Stimulated activated CD8-positive, alpha-beta memory T cell treated with anti-CD3 and anti-CD28 coated beads, Interleukin-4, amount 100 ng/mL, for 1 hour (primary cell): ENCODE measurements at places on chromosomes 4 and X.

DNA sequence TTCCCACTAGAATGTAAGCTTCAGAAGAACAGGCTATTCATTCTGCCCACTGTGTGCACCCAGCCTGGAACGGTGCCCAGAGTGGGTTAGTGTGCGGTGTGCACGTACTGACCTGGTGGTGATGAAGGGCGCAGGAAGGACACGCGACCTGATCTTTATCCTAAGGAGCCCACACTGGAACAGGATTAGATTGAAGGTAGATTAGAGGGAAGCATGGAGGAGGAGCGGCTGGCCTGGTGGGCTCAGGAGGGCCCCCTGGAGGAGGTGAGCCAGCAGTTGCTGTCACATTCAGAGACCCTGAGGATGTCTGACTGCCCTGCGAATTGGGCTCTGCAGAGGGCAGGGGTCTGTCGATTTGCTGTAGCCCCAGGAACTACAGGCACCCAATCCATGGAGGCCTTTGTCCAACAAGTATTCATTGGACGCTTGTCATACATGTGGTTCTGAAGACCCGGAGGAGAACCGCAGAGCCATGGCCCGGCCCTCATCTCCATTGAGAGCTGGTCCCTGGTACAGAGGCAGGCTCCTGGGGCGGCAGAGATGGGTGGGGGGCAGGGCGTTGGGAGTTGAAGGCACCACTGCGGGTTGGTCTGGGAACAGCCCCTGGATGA, 73.2 kb downstream of the HTRA3 start:
- DNase-seq: no peak

GRCh38 chr4:28369499-28369898, 1508.9 kb downstream of the STIM2 start:
- no peak for DNase-seq

DNA sequence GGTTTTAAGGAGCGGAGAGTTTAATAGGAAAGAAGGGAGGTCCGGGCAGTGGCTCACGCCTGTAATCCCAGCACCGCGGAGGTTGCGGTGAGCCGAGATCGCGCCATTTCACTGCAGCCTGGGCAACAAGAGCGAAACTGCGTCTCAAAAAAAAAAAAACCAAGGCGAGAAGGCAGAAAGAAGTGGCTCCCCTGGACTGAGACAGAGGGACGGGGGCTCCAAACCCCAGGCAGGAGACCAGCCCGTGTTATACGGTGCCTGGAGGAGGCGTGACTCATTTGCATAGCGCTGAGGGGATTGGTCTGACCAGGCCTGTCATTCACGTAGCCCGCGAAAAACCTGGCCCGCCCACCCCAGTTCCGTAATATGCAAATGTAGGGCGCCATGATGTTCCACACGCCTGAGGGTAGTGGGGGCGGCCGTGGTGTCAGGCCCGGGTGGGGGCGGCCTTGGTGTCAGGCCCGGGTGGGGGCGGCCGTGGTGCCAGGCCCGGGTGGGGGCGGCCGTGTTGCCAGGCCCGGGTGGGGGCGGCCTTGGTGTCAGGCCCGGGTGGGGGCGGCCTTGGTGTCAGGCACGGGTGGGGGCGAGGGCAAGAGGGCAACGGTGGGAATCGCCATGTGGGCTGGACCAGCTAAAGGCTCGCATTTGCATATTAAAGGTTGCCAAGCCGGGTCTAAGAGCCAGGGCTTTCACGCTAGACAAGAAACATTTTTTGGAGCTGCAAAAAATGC, 2.1 kb downstream of the PLCXD1 start:
- peak; percentile 75 for DNase-seq

DNA sequence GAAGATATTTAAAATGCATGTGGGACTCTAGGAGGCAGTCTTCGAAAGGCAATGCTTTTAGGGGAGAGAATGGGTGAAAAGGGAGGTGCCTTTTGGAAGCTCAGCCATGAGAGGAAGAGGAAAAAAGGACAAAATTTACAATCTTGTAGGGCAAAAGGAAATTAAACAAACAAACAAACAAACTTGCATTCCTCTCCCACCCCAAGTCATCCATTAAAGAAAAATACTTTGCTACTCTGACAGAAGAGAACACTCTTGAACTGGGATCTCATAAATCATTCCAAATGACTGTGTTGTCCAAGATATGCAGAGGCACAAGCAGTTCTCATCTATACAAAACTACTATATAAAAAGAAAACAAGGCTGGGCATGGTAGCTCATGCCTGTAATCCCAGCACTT, 46.7 kb downstream of the HELQ start:
- DNase-seq: no peak

GRCh38 chr4:86019906-86020305, 339.9 kb downstream of the MAPK10 start:
- no peak for DNase-seq

- DNase-seq: no peak
Observed at GRCh38 chrX:22585831-22586230, 313.1 kb downstream of the CBLL2 start.

DNA sequence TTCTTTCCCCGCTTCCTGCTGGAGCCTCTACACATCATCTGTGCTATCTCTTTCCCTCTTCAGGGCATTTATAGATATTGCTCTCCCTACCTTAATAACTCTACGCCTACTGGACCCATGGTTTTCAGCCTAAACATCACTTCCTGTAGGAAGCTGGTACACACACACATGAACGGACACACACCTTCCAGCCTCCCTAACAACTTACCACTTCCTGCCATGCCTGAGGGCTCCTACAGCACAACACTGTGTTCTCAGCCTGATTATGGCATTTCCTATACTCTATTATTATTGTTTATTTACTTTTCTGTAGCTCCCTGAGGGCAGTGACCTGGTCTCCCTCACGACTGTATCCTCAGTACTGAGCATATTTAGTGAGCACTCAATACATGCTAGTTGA, 163.6 kb upstream of the MAP3K15 start:
- DNase-seq: no peak

DNA sequence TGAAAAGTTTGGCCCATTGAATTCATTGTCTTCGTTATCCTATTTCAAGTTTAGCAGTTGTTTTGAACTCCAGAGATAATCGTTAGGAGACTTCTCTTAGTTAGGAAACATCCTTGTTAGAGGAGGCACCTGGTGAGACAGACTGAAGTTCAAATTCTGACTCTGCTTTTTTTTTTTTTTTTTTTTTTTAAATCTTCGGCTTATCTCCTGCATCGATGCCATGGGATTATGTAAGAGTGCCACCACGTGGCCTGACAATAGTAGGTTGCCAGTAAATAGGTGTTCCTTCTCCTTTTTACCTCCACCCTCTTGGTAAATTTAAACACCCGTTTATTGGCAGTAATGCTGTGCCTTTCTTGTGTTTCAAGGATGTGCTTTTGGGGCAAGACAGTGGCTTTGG, 149.3 kb downstream of the SOWAHB start:
- no peak for DNase-seq

- DNase-seq: no peak
Observed at GRCh38 chrX:39969819-39970504, 127.8 kb downstream of the BCOR start.

DNA sequence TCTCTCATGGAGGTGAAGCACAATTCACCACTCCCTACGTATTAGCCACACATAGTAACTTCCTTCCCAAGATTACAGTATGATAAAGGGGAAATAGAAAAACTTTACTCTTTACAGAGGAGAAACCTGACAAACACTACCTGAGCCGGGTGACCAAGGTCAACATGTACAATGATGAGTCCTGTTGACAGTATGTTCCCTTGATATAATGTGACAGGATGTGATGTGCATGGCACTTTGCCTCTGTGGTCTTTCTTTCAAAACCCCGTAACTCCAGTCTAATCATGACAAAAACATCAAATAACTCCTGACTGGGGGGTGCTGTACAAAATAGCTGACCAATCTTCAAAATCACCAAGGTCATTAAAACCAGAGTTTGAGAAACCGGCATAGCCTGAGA, 60.6 kb downstream of the CD99L2 start:
- DNase-seq: no peak

DNA sequence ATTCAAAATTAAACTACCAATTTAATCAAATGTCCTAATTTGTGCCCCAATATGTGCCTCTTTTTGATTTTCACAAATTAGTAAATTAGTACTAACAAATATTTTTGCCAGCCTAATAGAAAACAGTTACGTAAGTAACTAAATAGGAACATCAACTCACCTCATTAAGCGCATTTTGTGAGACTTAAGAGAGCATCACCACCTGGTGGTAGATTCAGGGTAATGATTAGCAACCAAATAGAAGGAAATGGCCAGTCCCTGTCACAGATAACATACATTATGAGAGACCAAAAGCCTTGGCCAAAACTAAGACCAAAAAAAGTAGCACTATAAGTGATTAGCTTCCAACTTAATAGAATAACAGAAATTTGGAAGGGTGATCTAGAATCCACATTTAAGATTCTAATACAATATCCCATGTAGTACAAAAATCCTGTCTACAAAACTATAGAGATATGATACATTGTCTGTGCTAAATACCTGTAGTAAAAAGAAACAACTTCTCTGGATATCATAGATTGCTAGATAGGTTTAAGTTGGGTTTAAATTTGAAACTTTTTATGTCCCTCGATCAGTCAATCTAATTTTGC, 46.7 kb downstream of the C4orf46 start:
- DNase-seq: no peak

- DNase-seq: no peak
Observed at GRCh38 chr4:93659629-93660028, 168.9 kb upstream of the ATOH1 start.

DNA sequence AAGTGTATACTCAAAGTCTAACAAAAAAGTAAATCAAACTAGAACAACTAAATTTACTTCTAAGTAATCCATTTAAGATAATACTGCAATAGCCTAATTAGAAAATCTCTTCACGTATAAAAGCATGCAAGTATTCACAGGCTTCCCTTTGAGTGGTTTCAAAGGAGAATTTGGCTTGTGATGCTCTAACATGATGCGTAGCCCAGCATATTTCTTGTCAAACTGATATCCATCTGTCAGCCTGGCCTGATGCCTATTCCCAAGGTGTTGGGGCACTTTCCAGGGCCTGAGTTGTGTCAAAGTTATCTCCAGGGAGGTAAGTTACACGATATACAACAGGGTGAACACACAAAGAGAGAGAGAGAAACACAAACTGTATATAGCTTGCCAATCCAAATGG, 287.0 kb upstream of the MAGEB18 start:
- no peak for DNase-seq

DNA sequence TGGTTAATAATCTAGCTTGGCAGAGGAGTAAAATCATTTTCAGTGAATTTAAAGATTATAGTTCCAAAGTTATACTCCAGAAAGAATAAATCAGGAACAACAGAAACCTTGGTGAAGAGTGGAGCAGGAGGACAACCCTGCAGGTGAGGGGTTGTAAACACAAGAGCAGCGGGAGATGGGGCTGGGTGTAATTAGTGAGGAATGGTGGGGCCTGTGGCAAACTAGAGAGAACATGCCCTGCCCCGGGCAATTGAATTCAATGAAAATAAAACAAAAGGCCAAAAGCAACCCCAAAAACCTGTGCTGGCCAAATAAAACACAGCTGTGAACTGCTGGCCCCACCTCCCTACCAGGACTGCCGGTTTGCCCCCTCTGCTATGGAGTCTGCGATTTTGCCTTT, 325.2 kb downstream of the NR3C2 start:
- DNase-seq: no peak

GRCh38 chr4:149790172-149790907, 25.3 kb downstream of the IQCM start:
- DNase-seq: no peak

- DNase-seq: no peak
Observed at GRCh38 chr4:3336382-3337356, 43.8 kb downstream of the RGS12 start.

GRCh38 chr4:70688795-70689231, 481 bp downstream of the UTP3 start:
- DNase-seq: no peak

DNA sequence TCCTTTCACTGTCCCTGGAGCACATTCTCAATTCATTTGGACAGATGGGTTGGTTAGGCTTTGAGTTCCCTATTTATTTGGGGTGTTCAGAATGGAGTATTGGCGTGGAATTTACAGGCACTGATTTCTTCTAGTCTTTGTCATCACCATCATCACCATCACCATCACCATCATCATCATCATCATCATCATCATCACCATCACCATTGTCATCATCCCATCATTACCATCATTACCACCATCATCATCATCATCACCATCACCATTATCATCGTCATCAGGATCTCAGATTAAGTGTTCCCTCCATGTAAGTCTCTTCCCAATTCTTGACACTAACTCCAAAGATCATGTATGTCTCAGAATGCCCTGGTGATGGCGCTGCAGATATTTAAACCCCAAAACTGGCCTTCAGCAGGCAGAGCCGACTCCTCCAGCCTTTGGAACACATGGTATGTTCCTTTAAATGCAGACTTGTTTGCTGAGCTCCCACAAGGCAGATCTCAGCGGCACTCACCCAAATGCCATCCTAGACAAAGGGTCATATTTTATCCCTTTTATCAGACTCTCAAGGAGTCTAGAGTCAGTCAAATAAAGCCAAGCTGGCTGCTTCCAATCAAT, 19.8 kb upstream of the FAM9A start:
- no peak for DNase-seq

DNA sequence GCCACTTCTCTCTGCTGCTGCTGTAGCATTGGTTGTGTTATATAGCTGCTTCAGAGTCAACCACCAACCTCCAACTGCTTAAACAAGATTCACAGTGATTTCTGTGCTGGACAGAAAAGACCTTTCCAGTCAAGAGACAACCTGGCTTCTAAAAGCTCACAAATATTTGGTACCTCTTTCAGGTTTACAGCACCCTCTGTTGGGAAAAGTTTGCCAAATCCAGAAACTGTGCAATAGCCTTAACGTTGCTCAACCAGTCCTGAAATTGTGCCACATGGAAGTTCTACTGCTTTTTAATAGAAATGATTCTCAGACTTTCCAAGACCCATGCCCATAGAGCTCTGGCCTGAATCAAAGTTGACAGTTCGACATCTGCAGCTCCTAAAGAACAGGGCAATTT, 842.1 kb upstream of the HTR2C start:
- no peak for DNase-seq

DNA sequence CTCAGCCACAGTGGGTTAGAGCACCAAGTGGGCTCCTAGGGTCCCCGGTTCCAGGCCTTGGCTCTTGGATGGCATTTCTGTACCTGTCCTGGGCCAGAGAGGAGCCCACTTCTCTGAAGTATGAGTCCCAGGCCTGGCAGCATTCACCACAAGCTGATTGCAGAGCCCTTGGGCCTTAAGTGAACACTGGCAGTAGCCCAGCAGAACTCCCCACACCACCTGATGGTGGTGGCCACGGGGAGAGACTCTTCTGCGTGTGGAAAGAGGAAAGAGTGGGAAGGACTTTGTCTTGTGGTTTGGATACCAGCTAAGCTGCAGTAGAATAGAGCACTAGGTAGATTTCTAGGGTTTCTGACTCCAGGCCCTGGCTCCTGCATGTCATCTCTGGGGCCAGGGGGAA, 104.8 kb downstream of the DLG3 start:
- DNase-seq: no peak

- DNase-seq: no peak
Observed at GRCh38 chr4:89737888-89738287, 99.1 kb downstream of the SNCA start.
